ENCODE measurements at places on chromosomes 5 and 9.

DNA sequence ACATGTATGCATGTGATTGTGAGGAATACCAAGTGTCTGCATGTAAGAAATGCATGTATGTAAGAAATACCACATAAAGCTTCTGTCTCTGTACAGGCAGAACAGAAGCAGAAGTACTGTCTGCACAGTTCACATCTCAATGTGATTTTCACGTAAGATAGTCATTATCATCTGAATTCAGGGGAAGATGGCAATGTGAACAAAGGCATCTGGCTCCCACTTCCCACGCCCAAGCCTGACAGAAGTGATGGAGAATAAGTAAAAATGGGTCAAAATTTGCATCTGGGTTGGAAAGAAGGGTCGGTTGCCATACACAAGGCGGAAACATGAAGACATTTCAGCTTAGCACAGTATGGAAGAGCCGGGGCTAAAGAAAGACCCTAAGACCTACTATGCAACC lies 71.7 kb downstream of the SUSD1 start:
- DNase-seq, result no peak

DNA sequence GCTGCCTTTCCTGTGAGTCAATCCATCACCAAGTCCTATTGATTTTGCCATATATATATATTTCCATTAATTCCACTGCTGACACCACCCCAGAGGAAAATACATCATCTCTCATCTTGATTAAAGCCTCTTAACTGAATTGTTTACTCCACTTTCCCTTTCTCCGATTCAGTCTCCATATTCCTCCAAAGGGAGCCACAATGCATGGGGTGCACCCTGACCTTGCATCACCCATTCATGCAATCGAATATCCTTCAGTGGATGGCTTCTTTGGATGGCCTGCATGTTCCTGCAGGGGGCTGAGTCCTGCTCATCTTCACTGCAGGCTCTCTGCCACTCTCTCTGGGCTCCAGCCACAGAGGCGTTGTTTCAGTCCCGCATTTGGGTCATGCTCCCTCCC lies 231.0 kb downstream of the SNX18 start:
- DNase-seq, result no peak

DNA sequence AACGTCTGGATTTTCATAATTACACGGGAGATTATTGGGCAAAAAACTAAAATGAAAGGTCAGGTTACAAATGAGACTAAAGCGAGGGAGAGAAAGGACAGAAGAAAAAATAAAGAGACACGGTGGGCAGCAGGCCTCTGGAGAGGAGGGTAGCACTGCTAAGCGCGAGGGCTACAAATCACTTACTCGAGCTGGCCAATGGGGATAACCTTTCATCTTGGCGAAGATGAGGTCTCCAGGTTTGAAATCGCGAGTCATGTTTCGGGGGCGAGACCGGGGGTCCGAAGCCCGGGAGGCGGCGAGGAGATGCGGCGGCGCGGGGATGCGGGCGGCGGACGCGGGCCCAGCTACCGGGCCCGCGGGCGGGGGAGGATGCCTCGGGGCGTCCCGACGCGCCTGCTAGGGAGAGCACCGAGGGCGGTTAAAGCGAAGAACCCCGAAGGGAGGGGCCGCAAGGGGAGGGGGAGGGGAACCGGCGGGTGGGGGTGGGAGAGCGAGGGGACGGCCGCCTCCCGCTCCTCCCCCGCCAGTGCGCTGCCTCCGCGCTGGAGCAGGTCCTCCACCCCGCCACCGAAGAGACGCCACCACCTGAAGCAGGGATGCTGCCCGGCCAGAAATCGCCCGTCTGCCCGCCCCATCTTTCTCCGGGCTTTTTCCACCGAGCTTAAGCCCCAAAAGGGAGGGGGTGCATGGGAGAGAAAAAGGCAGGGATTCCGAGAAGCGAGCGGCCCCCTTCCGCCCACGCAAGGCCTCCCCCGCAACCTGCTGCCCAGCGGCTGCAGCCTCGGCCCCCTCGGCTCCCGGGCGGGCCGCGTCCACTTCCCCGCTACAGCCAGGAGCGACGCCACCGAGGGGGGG lies 610 bp downstream of the PSIP1 start:
- peak; percentile 53 for DNase-seq

DNA sequence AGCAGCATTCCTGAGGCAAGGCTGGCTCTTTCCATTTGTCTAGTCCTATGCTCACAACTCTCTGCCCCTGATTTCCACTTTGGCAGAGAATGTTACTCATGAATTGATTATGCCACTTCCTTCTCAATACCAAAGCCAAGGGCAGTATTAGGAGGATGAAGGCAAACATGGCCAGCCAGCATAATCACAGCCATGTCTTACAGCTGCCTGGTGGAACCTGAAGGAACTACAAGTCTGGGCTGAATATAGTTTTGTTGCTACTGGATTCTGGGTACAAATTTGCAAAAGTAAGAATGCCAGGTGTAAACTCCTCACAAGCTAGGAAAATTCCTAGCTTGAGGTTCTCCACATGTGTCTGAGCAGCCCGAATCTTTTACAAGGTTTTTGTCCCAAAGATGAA lies 4.2 kb downstream of the SIL1 start:
- no peak for DNase-seq

- no peak for DNase-seq
Measured at GRCh38 chr9:121835587-121836365, 184.3 kb downstream of the DAB2IP start.

- DNase-seq, result no peak
Measured at GRCh38 chr5:17670353-17670752, 36.1 kb downstream of the TAF11L14 start.

DNA sequence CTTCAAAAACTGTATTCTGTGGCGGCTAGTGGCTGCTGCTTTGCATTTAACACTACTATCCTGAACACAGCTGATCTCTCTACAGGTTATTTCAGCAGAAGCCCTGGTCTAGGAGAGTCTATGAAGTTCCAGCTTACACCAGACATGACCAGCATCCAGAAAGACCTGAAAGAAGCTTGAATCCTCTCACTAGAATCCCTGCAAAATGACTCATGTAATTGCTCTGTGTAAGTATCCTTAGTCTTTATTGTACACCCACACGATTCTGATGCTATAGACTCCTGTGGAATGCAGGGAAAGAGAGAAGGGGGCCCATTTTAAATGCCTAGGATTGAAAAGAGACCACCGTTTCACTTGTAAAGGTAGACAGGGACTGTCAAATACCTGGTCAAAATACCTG lies 859 bp upstream of the GRIA1 start:
- no peak for DNase-seq

DNA sequence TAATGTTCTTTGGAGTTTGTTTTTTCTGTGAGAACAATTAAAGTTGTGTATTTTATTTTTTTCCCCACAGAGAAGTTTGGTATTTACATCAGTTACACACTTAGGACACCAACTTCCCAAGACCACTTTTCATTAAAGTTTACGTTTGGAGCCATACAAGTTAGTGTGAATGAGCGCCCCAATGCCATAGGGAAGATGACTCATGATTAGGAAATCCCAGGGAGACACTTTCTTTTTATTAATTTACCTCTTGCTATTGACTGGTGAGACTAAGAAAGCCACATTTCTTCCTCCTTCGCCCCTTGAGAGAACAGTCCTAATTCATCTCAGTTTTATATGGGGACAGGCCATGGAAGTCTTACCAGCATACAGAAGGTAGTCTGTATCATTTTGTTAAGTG lies 57.1 kb downstream of the EDIL3 start:
- no peak for DNase-seq

DNA sequence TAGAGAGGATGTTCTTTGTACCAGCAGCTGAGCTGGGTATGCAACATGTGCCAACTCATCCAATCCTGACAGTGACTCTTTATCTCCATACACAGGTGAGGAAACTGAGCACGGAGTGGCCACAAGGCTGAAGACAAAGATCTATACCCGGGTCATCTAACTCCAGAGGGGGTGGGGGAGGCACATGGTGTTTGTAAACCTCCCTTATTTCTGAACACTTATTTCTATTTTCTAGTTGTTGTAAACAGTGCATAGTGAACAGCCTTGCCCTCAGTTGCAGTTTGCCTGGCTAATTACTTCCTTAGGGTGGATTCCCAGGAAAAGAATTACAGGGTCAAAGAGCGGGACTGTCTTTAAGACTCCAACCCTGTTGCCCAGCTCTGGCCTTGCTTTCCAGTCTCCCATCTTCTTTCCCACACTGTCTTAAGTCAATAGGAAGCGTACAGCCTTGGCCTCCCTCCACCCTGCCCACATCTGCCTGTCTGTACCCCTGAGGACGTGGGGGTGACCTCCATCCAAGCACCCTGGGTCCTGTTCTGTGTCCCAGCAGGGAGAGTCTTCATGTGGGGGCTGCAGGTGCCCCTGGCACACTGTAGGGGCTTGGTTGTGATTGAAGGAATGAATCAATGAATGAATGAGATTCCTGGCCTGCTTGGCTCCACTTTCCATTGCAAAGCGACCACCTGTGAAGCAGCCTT lies 13.2 kb upstream of the FIBCD1 start:
- no peak for DNase-seq

DNA sequence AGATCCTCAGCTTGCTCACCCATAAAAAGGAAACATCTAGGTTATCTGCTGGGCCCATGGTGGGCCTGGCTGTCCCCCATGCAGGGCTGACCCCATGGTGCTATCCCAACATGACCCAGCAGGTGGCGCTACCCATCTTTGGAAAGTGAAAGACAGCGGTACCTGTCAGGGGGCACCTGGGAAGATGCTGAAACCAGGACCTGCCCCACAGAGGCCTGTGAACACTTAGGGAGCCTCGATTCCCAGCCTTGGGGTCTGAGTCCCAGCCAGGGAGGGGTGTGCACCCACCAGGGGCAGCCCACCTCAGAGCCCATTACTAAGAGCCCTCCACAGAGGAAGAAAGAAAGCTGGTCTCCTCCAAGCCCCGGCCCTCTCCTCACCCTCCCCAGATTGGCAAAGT lies 46.6 kb upstream of the IPPK start:
- peak; percentile 37 for DNase-seq

- DNase-seq, result no peak
Measured at GRCh38 chr5:23007236-23007635, 154.1 kb upstream of the CDH12 start.

GRCh38 chr9:61665330-61665751 lies 475.5 kb downstream of the SPATA31A7 start:
- DNase-seq, result no peak

DNA sequence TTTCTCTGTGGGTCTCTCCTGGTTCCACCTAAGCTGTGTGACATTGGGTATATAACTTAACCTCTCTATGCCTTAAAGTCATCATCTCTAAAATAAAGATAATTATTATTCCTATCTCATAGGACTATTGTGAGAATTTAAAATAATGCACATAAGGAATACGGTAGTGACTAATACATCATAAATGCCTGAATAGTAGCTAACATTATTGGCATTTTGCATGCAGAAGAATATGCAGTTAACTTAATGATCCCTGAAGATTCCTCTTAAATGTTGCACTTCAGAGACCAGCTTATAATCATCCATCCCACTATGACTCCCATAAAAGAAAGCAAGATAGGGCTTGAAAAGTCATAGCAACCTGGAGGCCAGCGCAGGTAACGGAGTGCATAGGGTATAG lies 32.4 kb downstream of the OXCT1 start:
- no peak for DNase-seq

GRCh38 chr9:35487081-35487480 lies 2.8 kb upstream of the RUSC2 start:
- DNase-seq, result no peak

DNA sequence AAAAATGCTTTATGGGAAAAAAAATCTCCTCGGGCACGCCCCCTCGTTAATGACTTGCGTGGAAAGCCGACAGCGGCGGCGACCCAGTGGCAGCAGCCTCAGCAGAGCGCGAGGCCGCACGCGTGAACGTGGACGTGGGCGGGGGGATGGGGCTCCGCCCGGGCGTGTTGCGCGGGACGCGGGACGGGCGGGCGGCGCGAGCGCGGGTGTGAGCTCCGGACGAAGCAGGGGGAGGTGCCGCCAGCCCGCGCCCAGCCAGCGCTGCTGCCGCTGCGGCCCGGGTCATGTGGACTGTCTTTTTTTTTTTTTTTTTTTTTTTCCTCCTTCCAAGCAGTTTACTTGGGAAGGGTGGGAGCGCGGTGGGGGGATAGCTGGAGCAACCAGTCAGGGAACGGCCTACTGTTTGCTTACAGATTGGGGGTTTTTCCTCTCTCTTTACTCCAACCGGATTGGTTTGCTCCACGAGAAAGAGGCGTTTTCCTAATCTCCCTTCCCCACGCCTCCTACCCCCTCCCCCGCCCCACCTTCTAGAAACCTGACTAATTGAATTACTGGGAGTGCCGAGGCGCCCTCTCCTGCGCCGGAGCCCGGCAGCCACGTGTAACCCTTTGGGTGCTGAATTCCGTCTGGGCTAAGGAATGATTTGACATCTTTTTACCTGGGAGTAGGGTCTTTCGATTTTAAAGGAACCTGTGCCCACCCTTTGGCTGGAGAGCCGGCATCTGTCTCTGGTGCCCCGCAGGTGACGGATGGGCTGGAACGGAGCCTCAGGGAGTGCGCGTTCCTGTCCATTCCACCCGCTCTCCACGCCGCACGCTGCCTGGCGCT lies 1.7 kb upstream of the EFNA5 start:
- peak; percentile 96 for DNase-seq

- DNase-seq, result peak; percentile 33
Measured at GRCh38 chr9:90891308-90892040, 89.9 kb downstream of the SYK start.

GRCh38 chr9:131100445-131100844 lies 4.1 kb downstream of the AIF1L start:
- no peak for DNase-seq

- no peak for DNase-seq
Measured at GRCh38 chr5:39266442-39266841, 47.1 kb upstream of the FYB1 start.

Measured in SHP77 (cell line).